ENCODE measurements at places on chromosomes 11 and 22.
A peak's percentile ranks its signal among the peaks of the same experiment; 100 is the strongest.

- no peak for DNase-seq
Observed at GRCh38 chr22:42317691-42318547, 47.5 kb upstream of the TCF20 start.

DNA sequence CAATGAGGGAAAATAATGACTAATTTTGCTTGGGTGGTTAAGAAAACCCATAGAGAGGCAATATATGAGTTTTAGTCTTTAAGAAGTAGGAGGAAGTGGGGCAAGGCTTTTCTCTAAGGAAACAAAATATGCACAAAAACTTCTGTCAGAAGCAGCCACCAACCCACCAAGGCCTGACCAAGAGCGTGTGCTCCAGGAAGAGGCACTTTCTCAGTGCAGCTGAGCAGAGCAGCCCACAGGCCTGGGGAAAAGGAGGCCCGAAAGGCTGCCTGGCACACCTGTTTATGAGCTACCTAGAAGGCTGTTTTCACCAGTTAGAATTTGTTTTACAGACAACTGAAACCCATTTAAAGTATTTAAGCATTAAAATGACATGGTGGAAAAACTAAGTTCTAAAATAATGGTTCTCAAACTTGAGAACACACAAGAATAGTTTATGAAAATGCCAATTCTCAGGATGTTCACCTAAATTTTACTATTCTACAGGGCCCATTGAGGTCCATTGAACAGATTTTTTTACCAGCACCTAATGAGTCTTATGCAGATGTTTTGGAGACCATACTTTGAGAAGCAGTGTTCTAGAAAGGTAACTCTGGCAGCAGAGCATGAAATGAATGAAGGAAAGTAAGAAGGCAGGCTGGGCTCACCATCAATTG, 160.5 kb upstream of the DDI1 start:
- DNase-seq: no peak

DNA sequence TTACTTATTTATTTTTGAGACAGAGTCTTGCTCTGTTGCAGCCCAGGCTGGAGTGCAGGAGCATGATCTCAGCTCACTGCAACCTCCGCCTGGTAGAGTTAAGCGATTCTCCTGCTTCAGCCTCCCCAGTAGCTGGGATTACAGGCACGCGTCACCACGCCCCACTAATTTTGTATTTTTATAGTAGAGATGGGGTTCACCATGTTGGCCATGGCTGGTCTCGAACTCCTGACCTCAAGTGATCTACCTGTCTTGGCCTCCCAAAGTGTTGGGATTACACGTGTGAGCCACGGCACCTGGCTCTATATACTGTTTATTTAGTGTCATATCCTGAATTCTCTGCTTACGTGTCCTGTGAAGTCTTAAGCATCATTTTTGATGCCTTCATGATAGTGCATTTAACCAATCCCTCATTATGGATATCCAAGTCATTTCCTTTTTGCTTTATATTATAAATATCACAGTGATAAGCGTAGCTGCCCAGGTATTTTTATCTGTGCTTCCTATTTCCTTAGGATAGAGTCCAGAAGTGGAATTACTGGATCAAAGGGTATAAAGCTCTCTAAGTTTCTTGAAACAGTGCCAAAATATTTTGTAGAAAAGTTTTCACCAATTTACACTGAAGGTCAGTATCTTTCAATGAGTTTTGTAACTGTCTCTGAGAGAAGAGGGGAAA, 871 bp upstream of the SIDT2 start:
- no peak for DNase-seq

- no peak for DNase-seq
Observed at GRCh38 chr11:66739983-66740382, 11.0 kb upstream of the SPTBN2 start.

DNA sequence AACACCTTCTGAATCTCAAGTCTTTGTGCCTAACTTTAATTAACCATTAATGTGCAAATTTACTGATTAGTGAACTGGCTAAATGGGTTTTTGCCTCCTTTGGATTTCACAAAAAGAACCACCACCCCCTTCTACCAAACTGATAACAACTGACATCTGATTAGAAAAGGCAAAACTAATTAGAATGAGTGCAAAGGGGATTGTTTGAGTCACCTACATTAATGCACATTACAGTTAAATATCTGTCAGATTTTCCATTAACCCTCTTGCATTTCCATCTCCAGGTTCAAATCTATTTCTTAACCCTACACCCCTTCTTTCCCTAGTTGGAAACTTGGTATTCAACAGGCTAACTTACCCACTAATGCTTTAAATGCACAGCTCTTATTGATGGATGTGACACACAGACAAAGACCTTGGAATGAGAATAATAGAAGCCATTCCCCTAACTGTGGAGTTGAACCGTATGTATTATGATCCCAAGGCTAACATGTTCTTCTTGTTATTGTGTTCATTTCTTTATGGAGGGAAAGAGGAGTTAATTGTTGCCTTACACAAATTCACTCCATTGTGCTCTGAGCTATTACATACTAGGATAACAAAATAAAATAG, 161.5 kb upstream of the MTMR2 start:
- DNase-seq: no peak

DNA sequence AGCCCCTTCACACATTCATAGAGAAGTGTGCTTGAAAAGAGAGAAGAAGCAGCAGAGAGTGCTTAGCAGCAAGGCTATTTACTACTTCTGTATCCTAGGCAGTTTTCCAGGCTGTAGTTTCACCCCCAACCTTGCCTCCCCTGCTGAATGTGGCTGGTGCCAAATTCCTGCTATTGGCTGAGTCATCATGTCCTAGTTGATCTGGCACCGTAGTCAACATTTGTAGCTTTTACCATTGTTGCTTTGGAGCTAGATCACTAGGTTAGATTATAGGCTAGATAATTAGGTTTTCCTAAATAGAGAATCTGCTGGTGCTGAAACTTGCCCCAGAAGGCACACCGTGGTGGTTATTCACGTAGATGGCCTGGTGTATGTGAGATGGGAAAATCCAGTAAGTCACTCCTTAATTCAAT, 32.7 kb downstream of the ARHGAP42 start:
- peak; percentile 70 for DNase-seq

DNA sequence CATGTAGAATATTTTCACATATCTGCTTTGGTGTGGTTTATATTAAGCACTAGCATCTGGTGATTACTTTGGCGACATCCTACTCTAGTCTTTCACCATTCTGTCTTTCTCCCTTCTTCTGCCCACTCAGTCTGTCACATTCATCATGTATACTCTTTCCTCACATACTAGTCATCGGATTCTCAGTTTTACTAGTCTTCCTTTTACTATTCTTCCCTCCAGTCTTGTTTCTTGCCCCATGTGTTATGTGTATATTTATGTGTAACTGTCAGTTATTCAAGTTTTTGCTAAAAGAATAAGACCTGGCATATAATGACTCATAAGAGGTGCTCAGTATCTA, 4.6 kb upstream of the DIXDC1 start:
- DNase-seq: no peak

DNA sequence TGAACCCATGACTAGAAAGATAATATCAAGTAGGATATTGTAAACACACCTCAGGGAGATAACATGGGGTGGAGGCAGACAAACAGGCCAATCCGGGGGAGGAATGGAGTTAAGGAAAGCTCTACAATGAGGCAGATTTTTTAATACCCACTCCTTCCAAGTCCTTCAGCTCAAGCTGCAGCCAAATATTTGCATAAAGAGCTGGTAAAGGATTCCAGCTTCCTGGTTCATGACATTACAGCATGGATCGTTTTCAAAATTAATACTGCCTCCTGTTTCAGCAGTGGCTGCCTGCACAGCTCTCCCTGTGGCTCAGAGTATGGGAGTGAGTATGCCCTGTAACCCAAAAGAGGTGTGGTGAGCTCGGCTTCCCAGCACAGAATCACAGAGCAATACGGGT, 5.1 kb downstream of the POU2AF3 start:
- no peak for DNase-seq

GRCh38 chr22:17446698-17447097, 77.4 kb downstream of the CECR2 start:
- no peak for DNase-seq

- DNase-seq: peak; percentile 20
Observed at GRCh38 chr11:3865388-3866193, 10.1 kb downstream of the STIM1 start.

DNA sequence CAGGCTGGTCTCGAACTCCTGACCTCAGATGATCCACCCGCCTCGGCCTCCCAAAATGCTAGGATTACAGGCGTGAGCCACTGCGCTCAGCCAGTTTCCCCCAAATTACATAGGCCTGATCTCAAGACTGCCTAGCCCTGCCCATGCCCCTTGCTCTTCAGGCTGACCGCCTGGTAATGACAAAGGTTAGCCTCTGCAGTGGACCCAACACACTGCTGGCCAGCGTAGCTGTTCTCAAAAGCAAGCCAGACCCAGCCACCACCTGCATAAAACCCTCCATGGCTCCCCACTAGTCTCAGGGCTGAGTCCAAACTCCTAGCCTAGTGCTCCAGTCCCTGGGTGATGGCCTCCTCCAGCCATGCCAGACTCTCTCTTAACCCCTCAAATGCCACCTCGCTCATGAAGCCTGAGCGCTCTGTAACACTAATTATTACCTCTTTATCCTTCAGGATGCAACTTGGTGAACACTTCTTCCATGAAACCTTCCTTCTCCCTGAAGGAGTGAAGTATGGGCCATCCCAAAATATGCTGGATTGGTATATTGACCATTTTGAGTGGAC, 836 bp upstream of the RSPH14 start:
- no peak for DNase-seq

DNA sequence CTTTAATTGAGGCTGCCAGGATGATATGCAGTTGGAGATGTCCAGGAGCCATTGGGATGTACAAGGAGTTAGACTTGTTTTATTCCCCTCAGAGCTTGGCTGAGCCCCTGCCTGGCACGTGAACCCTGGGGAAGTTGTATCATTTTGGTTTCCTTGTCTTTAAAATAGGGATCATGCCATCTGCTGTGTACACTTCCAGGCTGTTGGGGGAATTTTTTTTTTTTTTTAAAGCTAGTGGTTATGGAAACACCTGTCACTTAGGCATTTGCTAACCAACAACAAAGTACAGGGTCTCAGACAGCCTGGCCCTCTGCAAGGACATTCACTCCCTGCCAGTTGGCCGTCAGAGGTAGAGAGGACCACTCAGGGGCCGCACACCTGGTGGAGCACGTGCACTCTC, 8.5 kb upstream of the RAB1B start:
- no peak for DNase-seq

DNA sequence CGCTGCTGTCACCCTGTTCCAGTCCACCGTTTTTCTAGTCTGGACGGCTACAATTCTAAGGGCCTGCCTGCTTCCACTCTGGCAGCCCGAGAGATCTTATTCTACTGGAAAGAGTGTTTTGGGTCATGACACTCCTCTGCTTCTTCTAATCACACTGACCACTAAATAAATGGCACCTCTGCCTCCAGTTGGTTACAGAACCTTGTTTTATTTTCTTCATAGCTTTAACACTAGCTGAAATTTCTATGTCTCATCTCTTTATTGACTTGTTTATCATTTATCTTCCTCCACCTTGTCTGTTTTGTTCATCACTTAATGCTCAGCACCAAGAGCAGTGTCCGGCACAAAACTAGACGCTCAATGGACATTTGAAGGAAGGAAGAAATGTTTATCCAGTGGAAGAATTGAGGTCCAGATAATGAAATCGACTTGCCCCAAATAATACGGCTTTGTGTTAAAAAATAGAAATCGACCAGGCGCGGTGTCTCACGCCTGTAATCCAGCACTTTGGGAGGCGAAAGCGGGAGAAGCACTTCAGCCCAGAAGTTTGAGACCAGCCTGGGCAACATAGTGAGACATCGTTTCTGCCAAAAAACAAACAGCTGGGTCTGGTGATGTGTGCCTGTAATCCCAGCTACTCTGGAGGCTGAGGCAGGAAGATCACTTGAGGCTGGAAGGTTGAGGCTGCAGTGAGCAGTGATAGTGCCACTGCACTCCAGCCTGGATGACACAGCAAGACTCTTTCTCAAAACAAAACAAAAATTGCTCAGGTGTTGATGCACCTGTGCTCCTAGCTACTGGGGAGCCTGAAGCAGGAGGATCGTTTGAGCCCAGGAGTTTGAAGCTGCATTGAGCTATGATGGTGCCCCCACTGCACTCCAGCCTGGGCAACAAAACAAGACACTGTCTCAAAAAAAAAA, 693 bp upstream of the PRR14L start:
- no peak for DNase-seq

DNA sequence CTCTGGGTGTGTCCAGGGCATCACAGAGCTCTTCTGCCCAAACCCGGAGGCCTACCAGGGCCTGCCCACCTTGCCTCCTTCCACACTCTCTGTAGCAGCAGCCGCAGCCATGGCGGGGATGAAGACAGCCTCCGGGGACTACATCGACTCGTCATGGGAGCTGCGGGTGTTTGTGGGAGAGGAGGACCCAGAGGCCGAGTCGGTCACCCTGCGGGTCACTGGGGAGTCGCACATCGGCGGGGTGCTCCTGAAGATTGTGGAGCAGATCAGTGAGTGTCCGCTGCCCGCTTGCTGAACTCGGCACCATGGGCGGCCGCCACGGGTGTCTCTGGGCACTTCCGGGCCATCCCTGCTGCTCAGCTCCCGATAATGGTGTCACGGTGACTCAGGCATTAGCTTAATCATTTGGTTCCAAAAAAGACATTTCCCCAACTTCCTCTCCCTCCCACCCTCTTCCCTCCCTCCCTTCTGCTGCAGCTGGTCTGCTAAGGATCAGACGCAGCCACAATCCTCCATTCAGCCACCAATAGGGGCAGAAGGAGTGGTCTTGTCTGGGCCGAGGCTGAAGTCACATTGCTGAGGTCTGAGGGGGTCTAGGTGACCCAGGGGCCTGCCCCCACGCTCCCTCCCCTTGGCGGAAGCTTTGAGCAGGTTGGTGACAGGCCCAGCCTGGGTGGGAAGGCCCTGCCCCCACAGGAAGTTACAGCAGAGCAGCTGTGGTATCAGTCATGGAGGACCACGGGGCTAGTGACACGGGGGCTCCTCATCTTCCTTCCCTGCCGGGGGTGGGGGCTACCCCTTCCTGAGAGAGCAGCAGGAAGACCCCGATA, 950 bp downstream of the FERMT3 start:
- peak; percentile 36 for DNase-seq

GRCh38 chr11:72191961-72192381, at the start of gene FOLR1:
Gene FOLR1 (plus strand): TSS chr11:72192140. CDS start chr11:72192174, 34 bp downstream.
- no peak for DNase-seq

DNA sequence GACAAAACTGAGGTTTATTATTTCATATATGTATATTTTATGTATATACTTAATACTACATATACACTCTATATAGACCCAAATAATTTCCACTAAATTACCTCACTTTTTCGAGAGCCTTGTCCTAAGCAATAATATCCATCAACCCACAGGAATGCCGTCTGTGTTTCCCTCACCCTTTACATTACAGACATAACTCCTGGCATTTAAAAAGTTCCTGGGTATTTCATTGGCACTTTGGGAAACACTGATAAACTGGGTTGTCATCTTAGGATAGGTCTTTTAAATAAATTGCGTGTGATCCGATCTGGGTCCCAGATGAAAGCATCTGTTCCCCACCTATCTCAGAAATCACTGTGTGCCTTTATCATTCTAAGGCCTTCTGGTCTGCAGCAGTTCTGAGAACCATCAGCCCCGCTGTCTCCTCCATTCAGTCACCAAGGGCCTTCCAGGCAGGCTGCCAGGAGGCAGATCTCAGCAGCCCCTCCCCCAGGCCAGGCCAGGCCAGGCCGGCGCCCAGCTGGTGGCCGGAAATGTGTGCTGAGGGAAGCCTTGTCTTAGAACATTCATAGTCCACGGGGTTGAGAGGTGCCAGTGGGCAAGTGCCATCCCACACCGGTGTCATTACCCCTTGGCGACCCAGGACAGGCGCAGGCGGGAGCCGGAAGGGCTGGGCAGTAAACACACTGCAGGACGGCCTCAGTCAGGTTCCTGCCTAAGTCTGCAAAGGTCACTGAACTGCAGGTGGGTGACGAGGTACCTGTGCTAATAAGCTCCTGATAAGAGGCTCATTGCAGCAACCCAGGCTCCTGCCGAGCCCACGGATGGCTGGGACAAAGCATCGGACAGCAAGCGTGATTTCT, 3.3 kb downstream of the FGF19 start:
- no peak for DNase-seq
